Smooth muscle cell of the pulmonary artery (primary cell): ENCODE measurements at places on chromosomes 1 and 21. TPM values are rescaled to one million over a fixed set of nuclear protein-coding genes. Genes with fewer than 3 reads are reported as not detected.

Gene RNU1-2
- under 0.01 TPM in 2 replicates for total RNA-seq

Gene SERPINC1
- 0.07 TPM in 1 of 2 replicates, not detected in the other for total RNA-seq

Gene AMY1B
- total RNA-seq: not detected in 2 replicates

Gene ADCY10
- total RNA-seq: under 0.01 and 0.03 TPM in 2 replicates

Gene ACTL8
- total RNA-seq: 0.07 TPM in 1 of 2 replicates, not detected in the other

Gene CD5L
- not detected in 2 replicates for total RNA-seq

Gene NBPF4
- 0.13 TPM in 1 of 2 replicates, not detected in the other for total RNA-seq

Gene GSTM2
- 26.5 and 27.1 TPM in 2 replicates for total RNA-seq

Gene OR2L13
- total RNA-seq: not detected in 2 replicates

Gene CFAP74
- not detected in 2 replicates for total RNA-seq

Gene KDM5B
- 99.0 and 121 TPM in 2 replicates for total RNA-seq

Gene CFAP107
- not detected in 2 replicates for total RNA-seq

Gene IL19
- not detected in 2 replicates for total RNA-seq

Gene GPR25
- not detected in 2 replicates for total RNA-seq

Gene PNRC2
- total RNA-seq: 45.9 and 74.0 TPM in 2 replicates

Gene ZNF697
- 10.1 and 14.5 TPM in 2 replicates for total RNA-seq

Gene TMPRSS3
- not detected in 2 replicates for total RNA-seq

Gene KPRP
- not detected in 2 replicates for total RNA-seq

Gene EFCAB14
- total RNA-seq: 52.5 and 69.3 TPM in 2 replicates

Gene ETV3
- total RNA-seq: 12.1 and 15.8 TPM in 2 replicates

Gene CYB561D1
- 6.5 and 10.4 TPM in 2 replicates for total RNA-seq

Gene FAM163A
- total RNA-seq: under 0.01 TPM in 1 of 2 replicates, not detected in the other

Gene PDE9A
- 1.2 TPM in 1 of 2 replicates, not detected in the other for total RNA-seq

Gene TSEN15
- total RNA-seq: 24.8 and 27.3 TPM in 2 replicates

Gene BARHL2
- not detected in 2 replicates for total RNA-seq

Gene SLC6A17
- total RNA-seq: 0.33 and 0.79 TPM in 2 replicates

Gene DCAF8
- total RNA-seq: 82.2 and 87.7 TPM in 2 replicates

Gene CHIT1
- total RNA-seq: 0.13 TPM in 1 of 2 replicates, not detected in the other

Gene CLDN14
- 0.26 and 1.1 TPM in 2 replicates for total RNA-seq

Gene GPR3
- total RNA-seq: 0.20 and 0.50 TPM in 2 replicates

Gene COPA
- total RNA-seq: 367 and 385 TPM in 2 replicates

Gene SLAMF1
- not detected in 2 replicates for total RNA-seq

Gene CNR2
- not detected in 2 replicates for total RNA-seq

Gene PPIAL4G
- not detected in 2 replicates for total RNA-seq

Gene RABGGTB
- total RNA-seq: 74.5 TPM in 2 replicates

Gene CNIH3
- total RNA-seq: 4.2 and 21.2 TPM in 2 replicates

Gene TSSK3
- 0.13 and 0.17 TPM in 2 replicates for total RNA-seq

Gene KRTAP19-2
- total RNA-seq: not detected in 2 replicates

Gene PBX1
- 22.1 and 39.3 TPM in 2 replicates for total RNA-seq

Gene LCE1A
- not detected in 2 replicates for total RNA-seq

Gene NLRP3
- total RNA-seq: 0.33 TPM in 2 replicates

Gene BTBD19
- 10.7 and 18.0 TPM in 2 replicates for total RNA-seq

Gene PLPP3
- 49.2 and 306 TPM in 2 replicates for total RNA-seq

Gene HSPB7
- 45.2 and 102 TPM in 2 replicates for total RNA-seq

Gene ZFP69B
- total RNA-seq: 1.8 and 3.7 TPM in 2 replicates

Gene PKP1
- total RNA-seq: 0.13 and 0.30 TPM in 2 replicates

Gene S100A9
- 0.56 TPM in 1 of 2 replicates, not detected in the other for total RNA-seq

Gene MIXL1
- total RNA-seq: not detected in 2 replicates

Gene GJA5
- 2.9 and 38.4 TPM in 2 replicates for total RNA-seq

Gene VWA5B1
- not detected in 2 replicates for total RNA-seq

Gene COL11A1
- total RNA-seq: 1.2 and 2.5 TPM in 2 replicates

Gene CFHR3
- not detected in 2 replicates for total RNA-seq

Gene ADGRL4
- total RNA-seq: 34.7 and 58.7 TPM in 2 replicates

Gene SV2A
- total RNA-seq: 13.6 and 27.3 TPM in 2 replicates

Gene LHX8
- not detected in 2 replicates for total RNA-seq

Gene KCNC4
- total RNA-seq: 4.7 and 26.8 TPM in 2 replicates

Gene FMO4
- total RNA-seq: 2.4 and 2.6 TPM in 2 replicates

Gene UTS2
- not detected in 2 replicates for total RNA-seq
